ENCODE measurements at places on chromosomes 7 and 10.
A peak's percentile ranks its signal among the peaks of the same experiment; 100 is the strongest.

GRCh38 chr10:22043327-22043633 is 39.8 kb upstream of the DNAJC1 start:
- DNase-seq = no peak

DNA sequence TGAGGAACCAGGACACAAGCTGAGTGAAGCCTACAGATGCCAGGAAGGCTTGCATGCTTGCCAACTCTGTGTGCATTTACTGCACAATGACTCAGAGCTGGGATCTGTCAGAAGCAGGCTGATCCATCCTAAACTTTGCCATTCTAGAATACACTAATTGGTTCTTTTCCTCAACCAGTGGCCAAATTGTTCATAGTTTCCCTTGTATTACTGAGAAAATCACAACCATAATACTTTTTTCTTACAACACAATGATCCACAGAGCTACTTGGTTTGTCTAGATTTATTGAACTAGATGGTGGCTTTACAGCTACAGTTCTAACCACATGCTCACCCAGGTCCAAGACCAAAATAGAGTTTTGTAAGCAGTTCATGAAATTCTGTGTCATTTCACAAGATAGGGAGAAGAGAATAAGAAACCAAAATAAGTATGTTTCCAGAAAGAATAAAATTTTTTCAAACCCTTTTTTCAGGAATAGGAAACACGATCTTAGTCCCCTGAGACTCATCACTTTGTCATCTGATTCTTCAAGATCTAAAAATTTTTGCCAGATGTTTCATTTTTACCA is 21.0 kb upstream of the LRRC17 start:
- no peak for DNase-seq

- no peak for DNase-seq
Observed at GRCh38 chr10:326894-327635, 191.8 kb downstream of the ZMYND11 start.

DNA sequence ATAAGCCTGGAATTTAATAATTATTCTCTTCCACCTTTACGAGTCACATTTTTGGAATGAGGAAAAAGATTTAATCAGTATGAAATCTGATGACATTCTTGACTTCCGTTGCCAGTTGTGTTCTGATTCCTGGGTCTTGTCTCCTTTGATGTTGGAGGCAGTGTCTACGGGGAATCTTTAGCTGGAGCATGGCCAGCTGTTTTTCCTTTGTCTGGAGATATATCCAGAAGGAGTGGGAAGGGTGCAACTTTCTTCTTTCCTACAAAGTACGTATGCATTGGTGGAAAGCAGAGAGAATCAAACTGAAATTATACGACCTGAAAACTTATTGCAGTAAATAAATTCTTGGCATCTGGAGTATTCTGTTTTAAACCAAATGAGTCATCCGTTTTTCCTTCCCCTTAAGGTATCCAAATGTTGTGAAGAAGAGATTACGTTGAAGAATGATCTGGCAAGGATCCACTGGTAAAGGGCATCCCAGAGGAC is 6.9 kb upstream of the GNG11 start:
- DNase-seq = no peak

- peak; percentile 19 for DNase-seq
Observed at GRCh38 chr7:98051118-98051744, 55.4 kb upstream of the LMTK2 start.

DNA sequence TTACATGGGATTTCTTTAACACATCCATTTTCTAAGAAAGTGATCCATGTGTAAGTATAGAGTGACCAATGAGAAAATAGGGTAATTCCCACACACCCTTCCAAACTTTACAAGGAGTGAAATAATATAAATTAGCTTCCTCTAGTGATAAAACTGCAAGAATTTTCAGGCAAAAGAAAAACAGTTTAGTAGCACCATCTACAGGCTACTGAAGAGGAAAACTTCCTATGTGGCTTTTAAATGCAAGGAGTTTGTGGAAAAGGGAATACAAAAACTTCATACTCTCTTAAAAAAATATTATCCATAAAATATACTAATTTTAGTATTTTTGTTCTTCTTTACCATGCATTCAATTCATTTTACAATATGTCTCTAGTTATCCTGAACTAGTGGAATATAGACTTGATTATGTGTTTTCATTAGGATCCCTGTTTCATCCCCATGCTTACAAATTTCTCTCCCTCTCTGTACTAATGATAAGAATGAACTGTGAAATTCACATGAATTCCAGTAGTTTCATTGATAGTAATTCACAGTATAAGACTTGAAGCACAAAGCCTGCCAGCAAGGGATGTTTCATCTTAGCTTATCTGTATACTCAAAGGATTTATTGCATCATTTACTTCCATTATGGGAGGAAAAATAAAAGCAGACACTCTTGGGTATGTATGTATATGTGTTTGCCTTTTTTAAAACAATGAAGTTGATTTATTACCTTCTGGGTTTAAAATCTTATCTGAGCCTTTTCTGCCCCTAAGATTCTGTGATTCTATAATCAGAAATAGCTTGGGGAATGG is 442.9 kb downstream of the AUTS2 start:
- no peak for DNase-seq

- no peak for DNase-seq
Observed at GRCh38 chr10:133088956-133089800, 1.5 kb downstream of the ADGRA1 start.

DNA sequence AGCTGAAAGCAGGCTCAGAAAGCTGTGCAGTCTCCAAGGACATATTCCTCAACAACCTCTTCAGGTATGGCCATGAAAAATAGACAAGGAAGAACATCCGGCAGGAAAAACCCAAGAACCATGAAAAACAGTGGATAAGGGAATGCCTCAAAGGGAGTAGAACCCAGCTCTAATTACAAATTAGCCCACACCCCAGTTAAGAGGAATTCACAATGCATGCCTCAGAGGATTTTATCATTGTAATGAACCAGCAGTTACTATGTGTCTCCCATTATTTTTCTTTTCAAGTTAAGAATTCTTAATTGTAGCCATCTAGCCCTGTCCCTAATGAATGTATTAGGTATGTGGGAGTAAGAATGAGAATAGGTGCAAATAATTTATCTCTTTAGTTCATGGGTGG is 19.7 kb upstream of the TNKS2 start:
- no peak for DNase-seq

DNA sequence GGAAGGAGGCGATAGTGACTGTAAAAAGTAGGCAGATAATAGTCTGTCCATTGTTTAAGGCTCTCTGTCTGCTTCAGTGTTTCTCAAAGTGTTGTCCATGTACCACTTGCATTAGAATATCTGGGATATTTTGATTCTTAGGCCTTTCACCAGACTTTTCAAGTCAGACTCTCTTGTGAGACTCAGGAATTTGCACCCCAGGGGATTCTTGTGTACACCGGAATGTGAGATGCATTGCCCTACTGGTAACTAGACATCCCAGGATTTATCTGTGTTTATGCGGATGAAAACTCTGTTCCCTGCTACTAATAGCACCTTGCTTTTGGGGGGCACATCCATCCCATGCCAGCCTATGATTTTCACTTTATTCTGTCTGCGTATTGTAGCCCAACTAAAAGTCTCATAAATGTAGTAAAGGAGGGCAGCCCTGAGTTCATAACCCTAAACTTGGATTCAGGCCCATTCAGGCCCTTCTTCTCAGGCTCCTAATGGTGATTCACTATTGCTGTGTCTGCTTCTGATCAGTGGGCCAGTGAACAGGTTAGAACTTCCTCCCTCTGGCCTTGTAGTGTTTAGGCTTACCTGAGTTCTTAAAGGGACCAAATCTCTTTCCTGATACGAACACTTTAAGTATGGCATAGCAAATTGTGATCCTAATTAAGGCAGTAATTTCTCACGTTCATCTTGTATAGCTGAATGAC is 71.8 kb upstream of the RPA3 start:
- no peak for DNase-seq

- peak; percentile 71 for DNase-seq
Observed at GRCh38 chr7:100655908-100656674, at the start of gene ACTL6B. ACTL6B (minus strand) TSS chr7:100656448; CDS start chr7:100656354, 94 bp downstream.

DNA sequence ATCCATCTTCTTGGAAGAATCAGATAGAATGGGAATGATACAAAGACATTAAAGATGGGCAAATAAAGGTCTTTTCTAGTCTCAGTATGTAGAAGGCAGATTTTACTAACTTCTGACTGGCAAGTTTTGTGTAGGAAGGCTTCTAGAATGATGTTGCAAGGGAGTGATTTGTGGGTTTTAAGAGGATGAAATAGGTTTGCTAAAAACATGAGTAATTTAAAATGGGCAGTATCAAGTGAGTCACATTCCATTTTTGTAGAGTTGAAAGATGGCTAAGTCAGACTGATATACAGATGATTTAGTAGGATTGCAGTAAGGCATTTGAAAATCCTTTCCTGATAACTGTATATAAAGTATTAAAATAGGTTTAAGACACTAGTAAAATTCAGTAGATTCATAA is 777.4 kb downstream of the SORCS1 start:
- no peak for DNase-seq

- DNase-seq = no peak
Observed at GRCh38 chr7:151925446-151926335, 30.6 kb upstream of the GALNTL5 start.

- DNase-seq = no peak
Observed at GRCh38 chr10:104608091-104608828, 32.8 kb upstream of the SORCS3 start.

GRCh38 chr10:43689618-43689954 is 40.9 kb upstream of the ZNF32 start:
- peak; percentile 37 for DNase-seq

DNA sequence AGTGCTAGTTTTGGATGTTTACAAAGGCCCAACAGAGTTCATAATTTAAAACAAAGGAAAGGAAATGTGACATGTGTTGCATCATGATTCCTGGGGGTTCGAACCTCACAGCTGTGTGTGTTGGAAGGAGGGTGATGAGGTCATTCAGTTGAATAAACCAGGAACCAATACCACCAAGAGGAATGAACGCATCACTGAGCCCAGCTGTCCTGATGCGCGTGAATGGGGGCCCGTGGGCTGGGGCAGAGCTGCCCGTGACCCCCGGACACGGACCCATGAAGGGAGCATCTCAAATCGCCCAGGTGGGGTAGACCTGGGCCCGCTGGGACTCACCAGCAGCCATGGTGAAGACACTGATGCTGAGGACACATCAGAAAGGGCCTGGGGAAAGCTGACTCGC is 33.0 kb downstream of the BRI3 start:
- no peak for DNase-seq

- no peak for DNase-seq
Observed at GRCh38 chr10:84196941-84197340, 2.6 kb downstream of the CDHR1 start.

DNA sequence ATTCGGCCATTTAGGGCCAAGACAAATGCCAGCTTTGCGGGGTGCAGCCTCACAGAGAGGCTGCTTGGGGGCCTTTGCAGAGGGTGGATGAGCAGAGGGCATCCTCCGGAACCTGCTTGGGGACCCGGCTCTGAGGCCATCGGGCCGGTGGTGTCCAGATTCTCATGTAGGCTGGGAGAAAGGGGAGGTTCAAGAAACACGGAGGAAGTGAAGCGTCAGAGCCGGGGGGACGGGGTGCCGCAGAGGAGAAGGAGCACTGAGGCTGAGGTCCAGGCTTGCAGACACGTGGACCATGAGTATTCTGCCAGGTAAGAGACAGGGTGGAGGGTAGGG is 150.7 kb upstream of the SHH start:
- no peak for DNase-seq

- no peak for DNase-seq
Observed at GRCh38 chr7:69959789-69960499, 361.7 kb downstream of the AUTS2 start.

DNA sequence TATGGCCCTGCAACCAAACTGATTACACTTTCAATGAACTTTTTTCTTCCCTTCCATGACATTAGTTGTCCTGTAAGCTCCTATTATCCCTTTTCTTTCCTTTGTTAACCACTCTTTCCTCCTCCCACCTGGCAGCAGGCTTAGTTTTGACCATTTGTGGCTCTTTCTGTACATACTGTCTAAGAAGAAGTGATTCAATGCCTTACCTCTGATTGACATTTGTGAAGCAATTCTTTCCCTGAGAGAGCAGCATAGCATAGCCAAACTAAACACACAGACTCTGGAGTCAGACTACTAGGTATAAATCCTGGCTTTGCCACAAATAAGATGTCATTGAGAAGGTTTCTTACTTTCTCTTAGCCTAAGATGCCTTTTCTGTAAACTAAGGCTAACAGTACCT is 48.9 kb downstream of the AHR start:
- DNase-seq = no peak

GRCh38 chr10:21144047-21144446 is 246.9 kb upstream of the NEBL start:
- no peak for DNase-seq

DNA sequence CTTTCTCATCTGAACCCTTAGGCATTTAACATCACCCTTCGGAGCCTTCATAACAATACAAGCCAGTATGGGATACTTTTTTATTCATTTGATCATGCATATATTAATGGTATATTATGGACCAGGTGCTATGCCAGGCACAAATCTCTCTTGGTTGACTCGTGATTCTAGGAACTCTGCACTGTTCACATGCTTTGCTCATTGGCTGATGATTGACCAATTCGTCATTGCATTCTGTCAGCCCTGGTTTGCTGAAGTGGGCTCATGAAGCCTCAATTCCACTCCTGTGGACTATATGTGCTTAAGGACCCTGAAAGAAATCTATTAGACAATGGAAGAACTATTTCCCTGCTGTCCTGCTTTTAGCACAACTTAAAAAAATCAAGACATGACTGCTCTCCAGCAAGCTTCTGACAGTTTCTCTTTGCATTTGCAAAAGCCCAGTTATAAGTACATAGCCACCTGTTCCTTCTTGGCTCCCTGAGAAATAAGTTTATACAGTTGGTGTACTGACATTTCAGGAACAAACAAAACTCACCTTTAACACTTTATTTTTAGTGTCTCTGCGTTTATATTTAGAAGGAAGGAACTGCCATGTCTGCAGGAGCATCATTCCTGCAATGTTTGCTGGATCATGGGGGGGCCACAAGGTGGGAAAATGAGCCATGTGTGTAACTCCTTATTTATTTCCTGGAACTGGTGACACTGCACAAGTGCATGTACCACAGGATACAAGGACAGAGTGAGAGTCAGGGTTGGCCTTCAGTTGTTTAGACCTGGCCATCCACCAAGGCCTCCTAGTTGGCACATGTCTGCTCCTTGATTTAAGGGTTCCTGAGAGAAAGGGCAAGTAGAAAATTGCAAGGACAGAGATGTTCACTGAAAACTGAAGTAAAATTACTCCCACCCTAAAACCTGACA is 146.0 kb upstream of the NAMPT start:
- no peak for DNase-seq
